ENCODE measurements at places on chromosomes 4 and X.

- peak; percentile 97 for DNase-seq
Measured at GRCh38 chr4:153676984-153677383, 7.1 kb upstream of the TLR2 start.

DNA sequence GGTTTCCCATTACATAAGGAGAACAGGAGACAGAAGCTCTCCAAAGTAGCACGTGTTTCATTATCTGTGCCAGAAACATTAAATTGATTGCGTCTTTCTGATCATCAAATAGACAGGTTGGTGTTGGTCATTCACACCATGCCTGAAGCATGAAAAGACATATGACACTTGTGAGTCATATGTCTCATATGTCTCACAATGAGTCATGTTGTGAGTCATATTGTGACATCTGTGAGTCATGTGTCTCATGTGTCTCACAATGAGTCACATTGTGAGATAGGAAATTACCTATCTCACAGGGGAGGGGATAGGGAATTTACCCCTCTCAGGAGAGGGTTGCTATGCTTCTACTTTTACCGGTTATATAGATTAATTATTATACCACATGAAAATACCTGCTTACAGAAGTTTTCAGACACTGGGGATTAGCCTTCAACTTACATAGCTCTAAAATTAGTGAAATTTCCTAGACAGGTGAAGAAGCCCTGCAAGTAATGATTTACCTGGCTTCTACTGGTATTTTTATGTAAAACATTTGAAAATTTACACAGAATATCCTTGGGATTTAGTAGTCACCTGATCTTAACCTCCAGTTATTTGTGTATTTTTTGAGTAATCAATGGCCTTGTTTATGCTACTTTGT, 80.8 kb downstream of the NPFFR2 start:
- DNase-seq = peak; percentile 98

- DNase-seq = no peak
Measured at GRCh38 chrX:149704664-149705063, 7.2 kb upstream of the MAGEA11 start.

GRCh38 chrX:18465051-18465450, 39.6 kb downstream of the CDKL5 start:
- DNase-seq = no peak

GRCh38 chr4:17781300-17782287, at the start of gene FAM184B:
Gene FAM184B (minus strand): TSS chr4:17781621. CDS start chr4:17781299, 322 bp downstream.
- DNase-seq = no peak

GRCh38 chr4:124940387-124940786, 227.9 kb upstream of the ANKRD50 start:
- peak; percentile 92 for DNase-seq

GRCh38 chrX:46755671-46756070, 3.2 kb downstream of the SLC9A7 start:
- no peak for DNase-seq

DNA sequence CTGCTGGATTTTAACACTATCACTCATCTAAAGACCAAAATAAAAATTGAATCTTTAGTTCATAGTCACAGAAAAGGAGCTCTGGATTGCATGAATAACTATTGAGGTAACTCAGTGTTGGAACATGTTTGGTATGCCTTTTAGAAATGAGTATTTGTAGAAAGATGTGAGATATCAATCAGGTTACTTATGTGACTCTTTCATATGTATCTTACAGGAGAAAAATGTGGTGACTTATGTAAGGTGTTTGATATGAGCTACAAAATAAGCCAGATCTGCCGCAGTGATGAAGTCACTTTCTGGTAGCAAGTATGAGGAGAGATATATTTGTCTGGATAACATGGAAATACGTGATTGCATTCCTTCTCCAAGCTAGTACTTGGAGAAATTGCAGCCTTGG, 1653.3 kb upstream of the PCDH7 start:
- DNase-seq = no peak
